ENCODE measurements at places on chromosomes 12 and 14. TPM values are rescaled to one million over a fixed set of nuclear protein-coding genes. Genes with fewer than 3 reads are reported as not detected.

KRT72 gene
- not detected for total RNA-seq

PIWIL1 gene
- 0.21 TPM for total RNA-seq

GPR162 gene
- total RNA-seq = 6.4 TPM

FGD6 gene
- total RNA-seq = 20.4 TPM

GRCh38 chr12:109110988-109111495 lies 5.3 kb upstream of the ACACB start:
- no peak for DNase-seq

DNA sequence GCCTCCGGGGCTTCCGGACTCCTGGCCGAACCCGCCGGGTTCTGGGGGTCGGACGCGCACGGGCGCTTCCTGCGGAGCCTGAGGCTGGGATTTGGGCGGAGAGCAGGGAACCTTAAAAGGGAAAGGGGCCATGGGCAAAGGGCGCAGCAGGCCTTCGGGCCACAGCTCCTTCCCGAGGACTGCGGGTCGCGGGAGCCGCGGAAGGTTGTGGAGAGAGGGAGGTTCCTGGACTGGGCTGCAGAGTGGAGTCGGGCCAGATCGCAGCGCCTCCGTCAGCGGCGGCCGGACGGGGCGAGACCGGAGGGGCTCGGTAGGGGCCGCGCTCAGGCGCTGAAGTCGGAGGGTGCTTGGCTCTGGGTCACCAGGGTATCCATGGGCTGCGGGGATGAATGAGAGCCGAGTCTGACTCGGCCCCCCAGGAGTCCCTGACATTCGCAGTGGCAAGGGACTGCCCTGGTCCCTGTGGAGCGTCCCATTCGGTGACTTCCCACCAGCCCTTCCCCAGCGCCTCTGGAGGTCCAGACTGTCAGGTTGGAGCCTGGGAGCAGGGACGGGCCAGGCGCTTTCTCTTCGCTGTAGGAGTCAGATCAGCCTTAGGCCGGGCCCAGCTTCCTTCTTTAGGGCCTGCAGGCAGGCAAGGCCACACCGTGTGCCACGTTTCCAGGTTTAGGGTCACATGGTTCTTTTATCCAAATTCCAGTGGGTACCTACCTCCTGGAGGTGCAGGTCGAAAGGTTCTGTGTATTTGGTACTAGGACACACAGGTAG lies 938 bp upstream of the SLC25A29 start:
- no peak for DNase-seq

DNA sequence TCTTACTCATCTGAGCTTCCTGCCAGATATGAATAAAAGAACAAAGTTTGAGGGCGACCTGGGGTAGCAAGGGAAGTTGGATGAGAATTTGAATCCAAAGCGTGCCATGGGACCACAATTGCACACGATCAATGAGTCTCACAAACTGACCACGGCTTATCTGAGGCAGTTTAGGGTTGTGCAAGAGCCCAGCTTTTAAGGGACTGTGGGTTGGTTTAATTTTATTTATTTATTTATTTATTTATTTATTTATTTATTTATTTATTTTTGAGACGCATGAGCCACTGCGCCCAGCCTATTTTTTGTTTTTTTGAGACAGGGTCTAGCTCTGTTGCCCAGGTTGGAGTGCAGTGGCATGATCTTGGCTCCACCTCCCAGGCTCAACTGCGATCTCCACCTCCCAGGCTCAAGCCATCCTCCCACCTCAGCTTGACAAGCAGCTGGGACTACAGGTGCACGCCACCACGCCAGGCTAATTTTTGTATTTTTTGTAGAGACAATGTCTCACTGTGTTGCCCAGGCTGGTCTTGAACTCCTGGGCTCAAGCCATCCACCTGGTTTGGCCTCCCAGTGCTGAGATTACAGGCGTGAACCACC lies 1.1 kb downstream of the AMDHD1 start:
- no peak for DNase-seq

DNA sequence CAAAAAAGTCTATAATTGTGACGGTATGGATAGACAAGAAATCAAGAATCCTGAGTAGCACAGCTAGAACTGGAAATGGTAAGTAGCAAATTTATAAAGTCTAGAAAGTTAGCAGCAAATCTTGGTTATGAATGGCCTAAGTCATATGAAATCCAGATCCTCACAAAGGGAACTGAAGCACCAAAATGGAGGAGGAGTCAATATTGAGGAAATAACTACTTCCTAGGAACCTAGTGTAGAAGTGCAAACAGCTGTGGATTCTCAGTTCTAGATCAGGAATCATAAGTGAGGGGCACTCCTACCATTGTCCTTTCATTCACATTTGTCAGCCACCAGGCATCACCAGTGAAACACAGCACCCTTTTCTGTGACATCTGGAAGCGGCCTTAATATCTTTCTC lies 202.2 kb upstream of the DCN start:
- DNase-seq = no peak

- DNase-seq = no peak
Measured at GRCh38 chr12:120833849-120834248, 70.3 kb downstream of the SPPL3 start.

GRCh38 chr14:105328678-105329390 lies 14.3 kb downstream of the PACS2 start:
- DNase-seq = no peak

DNA sequence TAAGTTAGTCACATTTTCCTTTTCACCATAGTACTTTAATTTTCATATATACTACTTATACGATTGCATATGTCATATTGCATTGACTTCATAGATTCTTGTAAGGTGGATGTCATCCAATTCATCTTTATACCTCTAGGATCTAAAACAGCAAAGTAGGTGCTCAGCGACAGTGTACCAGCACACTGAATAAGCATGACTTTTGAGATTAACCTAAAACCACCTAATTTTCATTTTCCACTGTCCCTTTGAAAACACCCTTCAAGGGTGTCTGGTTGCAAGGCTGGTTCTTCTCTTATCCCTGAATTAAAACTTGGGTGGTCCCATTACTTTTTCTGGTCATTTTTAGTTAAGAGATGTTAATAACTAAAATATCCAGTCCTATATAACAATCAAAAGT lies 4.4 kb downstream of the GPR19 start:
- no peak for DNase-seq

DNA sequence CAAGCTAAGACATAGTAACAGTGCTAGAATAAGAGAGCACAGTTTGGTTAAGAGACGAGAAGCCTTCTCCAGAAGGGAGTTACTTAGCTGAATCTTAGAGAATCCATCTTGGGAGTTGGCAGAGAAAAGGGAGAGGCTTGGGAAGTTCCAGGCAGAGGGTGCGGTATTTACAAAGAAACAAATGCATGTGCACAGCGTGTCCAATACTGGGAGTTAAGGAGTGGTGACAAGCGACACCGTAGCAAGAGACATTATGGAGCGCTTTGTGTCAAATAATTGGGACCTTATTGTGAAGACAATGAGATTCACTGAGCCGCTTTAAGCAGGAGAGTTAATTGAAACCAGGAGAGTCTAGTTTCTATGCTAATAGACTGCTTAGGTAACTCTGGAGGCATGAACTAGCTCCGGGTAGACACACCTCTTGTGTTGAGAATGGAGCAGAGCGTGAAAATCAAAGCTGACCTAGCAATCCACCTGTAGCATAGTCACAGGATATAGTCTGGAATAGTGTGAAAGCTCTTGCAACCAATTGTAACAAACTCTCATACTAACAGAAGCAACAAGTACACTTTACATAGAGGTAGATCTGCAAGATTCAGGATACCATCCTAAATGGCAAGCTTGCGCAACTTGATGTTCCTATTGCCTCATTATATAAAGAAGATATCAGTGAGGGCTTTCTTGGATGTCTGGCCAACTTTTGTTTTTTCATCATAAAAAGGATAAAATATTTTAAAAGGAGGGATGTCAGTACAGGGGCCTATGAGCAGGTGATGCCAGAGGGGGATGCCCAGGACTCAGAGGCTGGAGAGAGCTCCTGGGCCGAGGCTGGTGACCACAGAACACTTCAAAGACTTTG lies 5.3 kb downstream of the ALDH1L2 start:
- DNase-seq = no peak

DNA sequence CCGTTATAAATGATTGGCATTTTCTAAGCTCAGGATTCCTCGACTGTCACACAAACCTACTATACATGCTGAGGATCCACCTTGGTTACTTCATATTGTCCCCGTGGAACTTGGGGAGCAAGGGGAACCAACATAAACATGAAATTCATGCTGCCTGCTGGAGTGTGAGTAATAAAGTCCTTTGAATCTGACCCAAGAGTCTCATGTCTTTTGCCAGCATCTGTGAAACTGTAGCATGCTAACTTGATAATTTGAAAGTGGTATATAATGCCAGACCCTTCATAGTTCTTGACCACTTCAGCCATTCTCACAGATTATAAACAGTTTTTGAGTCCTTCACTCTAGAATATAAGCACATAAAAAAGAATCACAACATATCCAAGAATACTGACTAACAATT lies 17.1 kb downstream of the SLC35F4 start:
- no peak for DNase-seq

GRCh38 chr12:29709054-29709453 lies 74.7 kb downstream of the TMTC1 start:
- DNase-seq = no peak
